Stimulated activated CD4-positive, alpha-beta T cell treated with anti-CD3 and anti-CD28 coated beads, Interleukin-15, amount 100 ng/mL, for 48 hours (primary cell): ENCODE measurements at places on chromosomes 2 and 18.

DNA sequence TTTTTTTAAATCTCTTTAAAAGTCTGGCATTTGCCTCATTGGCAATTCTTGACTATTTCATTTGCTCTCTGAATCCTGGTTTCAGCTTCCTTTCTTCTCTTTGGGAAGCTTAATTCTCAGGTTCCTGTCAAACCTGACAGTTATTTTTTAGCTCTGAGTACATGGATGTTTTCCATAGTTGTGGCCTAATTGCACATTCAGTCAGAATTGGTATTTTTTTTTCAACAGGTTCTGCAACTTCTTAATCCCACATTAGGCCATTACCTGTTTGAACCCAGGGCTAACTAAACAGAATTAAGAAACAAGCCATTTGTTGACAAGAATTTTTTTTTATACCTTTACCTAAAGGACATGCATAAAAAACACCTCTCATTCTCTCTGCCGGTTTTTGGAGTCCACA is 338.8 kb downstream of the SETBP1 start:
- no peak for DNase-seq

GRCh38 chr2:64168201-64168600 is 24.0 kb upstream of the PELI1 start:
- no peak for DNase-seq

GRCh38 chr2:168149150-168149974 is 98.0 kb downstream of the STK39 start:
- DNase-seq = no peak

DNA sequence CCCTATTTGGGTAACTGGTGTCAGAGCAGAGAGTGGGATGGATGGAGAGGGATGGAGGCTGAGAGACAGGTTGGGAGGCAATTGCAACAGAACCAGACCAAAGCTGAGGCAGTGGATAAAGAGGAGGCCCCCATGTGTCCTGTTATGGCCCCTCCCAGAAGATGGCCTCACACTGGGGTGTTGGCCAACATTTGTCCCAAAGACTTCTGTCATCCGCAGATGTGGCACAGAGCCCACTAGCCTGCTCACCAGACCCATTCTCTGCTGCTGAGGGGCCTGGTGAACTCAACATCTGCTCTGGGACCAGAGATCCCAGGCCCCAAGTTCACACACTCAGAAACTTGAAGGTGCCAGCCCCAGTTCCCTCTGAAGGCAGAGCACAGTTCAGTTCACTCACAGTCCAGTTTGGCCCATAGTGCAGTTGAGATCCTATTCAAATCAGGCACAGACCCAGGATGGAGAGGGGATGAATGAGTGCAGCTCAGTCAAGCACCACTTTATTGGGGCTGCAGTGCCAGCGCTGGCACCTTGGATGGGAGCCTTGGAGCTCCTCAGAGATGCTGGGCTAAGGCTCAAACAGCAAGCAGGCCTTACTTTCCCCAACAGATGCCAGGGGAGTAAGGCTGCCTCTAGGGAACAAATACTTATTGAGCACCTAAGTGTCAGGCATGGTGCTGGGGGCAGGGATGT is 189.2 kb downstream of the ZBTB7C start:
- no peak for DNase-seq

- no peak for DNase-seq
Measured at GRCh38 chr18:74360852-74361655, 45.4 kb downstream of the C18orf63 start.

DNA sequence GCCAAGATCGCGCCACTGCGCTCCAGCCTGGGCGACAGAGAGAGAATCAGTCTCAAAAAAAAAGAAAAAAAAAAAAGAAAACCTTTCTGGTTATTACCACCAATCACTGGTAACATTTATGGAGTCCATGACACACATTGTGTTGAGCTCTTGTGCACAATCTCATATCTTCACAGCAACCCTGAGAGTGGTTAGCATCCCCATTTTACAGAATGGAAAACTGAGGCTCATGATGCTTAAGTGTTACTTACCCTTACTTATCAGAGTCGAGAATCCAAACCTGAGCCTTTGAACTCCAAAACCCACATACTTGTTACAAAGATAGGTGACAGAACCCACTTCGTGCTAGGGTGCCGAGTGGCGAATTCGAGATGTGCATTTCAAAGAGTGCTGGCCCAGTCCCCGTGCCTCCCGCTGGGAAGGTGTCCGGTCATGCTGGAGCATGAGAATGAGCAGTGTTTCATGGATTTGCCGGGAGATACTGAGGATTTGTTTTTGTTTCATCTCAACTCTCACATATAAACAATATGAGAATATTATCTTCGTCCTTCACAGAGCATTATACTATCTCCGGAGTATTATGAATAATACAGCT is 50.9 kb downstream of the CYP27C1 start:
- no peak for DNase-seq

DNA sequence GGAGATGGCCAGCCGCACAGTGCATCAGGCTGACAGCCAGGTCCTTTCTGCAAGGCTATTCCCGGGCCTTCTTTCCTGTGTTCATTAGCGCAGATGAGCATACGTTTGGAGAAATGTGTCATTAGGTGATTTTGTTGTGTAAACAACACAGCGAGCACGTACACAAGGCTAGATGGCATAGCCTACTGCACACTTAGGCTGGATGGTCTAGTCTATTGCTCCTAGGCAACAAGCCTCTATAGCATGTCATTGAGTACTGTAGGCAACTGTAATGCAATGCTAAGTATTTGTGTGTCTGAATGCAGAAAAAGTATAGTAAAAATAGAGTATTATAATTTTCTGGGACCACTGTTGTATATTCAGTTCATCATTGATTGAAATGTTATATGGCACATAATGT is 50.9 kb upstream of the PHLPP1 start:
- no peak for DNase-seq

- DNase-seq = no peak
Measured at GRCh38 chr18:34773378-34773777, 63.3 kb downstream of the DTNA start.

DNA sequence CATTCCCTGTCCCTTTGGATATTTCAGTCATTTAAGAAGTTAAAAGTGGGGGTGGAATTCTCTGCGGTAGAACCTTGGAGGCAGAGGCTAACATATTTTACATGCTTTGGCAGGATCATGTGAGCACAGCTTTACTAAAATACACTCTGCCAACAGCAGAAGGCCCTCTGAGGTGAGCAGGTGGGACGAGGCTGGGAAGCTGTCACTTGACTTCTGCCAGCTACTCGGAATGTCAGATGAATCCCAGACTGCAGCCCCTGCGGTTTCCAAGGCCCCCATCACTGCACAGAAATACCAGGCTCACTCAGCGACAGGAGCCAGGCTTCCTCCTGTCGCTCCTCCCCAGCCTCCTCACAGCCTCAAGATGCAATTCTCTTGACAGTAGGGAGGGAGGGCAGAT is 220.9 kb upstream of the REV1 start:
- DNase-seq = no peak

DNA sequence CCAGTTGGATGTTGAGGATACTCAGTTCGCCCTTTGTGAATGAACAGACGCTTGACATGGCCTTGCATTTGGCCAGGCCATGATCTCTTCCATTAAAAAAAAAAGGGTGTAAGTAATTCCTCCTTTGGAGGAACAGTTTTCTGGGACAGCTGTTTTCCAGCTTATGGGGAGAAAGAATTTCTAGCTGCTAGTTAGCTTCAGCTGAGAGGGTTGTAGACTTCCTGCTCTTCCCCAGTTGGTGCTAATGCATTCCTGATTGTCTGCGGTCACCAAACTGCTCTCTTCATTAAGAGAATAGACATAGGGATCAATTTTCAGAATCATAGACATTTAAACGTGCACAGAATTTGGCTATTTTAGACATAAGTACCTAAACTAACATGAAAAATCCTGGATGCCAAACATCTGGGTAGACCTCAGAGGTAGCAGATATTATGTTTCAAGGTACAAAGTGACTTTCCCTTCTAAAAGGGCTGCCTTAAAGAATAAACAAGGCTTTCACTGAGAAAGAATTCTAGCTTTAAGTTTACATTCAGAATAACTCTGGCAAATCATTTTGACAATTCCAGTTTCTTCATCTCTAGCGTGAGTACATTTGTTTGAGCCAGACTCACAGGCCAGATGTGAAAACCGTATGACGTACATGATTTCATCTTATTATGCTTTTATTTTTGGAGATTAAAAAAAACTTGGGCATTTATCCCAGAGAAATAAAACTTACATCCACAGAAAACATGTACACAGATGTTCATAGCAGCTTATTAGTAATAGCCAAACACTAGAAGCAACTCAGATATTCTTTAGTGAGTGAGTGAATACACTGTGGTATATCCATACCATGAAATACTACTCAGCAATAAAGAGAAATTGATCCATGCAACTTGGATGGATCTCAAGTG is 71.2 kb downstream of the MAIP1 start:
- DNase-seq = no peak

- no peak for DNase-seq
Measured at GRCh38 chr18:55435592-55435991, 152.4 kb downstream of the TCF4 start.

GRCh38 chr18:63965716-63966330 is 4.1 kb upstream of the SERPINB8 start:
- DNase-seq = no peak

- DNase-seq = no peak
Measured at GRCh38 chr18:59559528-59559927, 137.7 kb downstream of the CCBE1 start.
